ENCODE measurements at places on chromosomes 2 and 18.

DNA sequence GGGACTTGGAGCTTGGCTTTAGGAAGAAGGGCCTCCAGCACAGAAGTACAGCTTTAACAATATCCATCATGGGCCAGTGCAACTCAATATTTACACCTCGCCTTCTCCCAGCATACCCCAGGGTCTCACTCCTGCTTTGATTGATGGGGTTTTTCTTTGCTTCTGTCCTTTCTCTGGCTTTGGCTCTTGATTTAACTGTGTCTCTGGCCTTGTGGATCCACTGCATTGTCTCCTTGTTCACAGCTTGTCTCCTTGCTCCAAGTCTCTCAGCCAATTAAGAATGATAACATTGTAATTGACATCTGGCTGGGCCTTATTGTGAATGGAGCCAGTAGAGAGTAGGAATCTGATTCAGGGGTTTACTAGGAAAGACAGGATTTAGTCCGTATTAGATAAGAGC is 1019.5 kb downstream of the TMEM182 start:
- DNase-seq: no peak

DNA sequence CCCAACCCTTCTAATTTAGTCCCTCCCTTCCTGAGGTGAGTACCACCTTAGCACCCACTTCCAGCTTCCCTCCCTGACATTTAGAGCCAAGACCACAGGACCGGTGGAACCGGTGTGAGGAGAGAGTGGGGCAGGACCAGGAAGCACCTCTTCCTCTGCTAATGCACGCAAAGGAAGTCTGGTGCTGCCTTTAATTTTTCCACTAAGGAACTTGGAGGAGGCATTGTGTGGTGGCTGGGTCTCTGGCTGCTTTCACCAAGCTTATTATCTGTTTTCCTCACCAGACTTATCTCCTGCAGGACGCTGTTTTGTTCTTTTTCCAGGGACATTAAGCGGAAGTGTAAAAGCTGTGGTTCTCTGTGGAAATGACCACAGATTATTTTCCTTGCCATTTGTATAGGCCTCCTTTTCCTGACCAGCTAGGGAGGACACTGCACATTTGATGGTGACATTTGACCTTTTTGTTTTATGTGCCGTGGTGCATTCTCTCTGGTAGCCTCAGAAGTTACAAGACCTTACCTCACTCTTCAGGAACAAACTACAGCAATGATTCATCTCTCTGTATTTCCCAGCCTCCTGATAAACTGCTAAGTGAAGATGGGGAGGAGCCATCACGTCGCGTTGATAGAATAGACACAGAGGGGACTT is 39.8 kb upstream of the SPTBN1 start:
- peak; percentile 17 for DNase-seq

DNA sequence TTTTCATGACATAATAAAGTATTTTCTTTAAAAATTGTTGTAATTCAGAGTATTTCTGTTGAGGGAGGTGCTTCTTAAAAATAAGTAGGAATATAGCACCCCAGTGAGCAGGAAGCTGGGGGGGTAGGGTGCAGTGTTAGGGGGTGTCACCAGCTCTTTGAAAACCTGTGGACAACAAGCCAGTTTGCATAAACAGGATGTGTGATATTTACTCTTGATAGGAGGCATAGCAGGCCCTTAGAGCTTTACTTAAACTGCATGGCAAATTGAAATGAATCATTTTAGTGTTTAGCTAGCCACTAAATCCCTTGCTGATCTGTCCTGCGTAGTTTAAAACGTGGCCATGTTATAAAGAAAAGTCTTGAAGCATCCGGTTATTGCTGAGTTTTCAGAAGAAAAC is 8.4 kb downstream of the TGIF1 start:
- no peak for DNase-seq

GRCh38 chr18:65737471-65737955 is 13.3 kb upstream of the CDH7 start:
- no peak for DNase-seq

GRCh38 chr2:101187131-101187530 is 35.9 kb upstream of the TBC1D8 start:
- DNase-seq: no peak

DNA sequence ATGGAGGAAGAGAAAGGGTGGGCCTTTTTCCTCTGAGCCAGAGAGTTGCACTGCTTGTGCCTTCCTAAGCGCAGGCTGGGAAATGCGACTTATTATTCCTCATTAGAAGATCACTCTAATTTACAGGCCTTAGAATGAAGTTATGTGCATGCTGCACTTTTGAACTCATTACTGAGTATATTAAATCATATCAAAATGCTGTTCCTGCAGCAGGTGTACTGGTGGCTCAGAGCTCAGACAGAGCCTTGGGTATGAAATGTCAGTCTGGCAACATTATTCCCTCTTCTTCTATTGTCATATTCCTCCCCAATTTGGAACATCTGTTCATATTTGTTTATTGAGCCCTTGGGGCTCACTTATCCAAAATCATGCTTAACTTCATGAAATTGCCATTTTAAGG is 85.5 kb downstream of the ADCYAP1 start:
- no peak for DNase-seq

DNA sequence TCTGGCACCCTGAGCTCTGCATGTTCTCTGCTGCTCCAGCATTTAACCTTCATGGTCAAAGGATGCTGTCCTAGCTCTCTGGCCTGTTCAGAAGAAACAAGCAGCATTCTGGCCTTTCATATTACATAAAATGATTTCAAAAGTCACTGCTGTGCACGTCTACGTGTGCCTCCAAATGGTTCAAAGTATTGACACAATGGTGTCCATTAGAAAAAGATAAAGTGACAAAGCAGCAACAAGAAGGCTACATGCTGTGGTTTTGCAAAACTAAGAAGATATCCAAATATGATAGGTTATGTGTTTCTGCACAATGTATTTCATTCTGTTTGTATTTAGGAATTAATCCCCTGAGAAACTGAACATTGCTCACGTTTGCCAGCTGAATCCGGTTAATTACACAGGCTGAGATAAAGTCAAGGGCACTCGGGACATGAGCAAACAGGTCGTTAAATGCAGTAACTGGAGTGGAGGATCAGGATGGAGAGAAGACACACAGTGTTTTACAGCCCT is 258.5 kb downstream of the DOK6 start:
- no peak for DNase-seq

GRCh38 chr18:34647251-34647650 is 62.8 kb upstream of the DTNA start:
- no peak for DNase-seq

GRCh38 chr2:176507786-176508185 is 238.5 kb downstream of the MTX2 start:
- DNase-seq: no peak

DNA sequence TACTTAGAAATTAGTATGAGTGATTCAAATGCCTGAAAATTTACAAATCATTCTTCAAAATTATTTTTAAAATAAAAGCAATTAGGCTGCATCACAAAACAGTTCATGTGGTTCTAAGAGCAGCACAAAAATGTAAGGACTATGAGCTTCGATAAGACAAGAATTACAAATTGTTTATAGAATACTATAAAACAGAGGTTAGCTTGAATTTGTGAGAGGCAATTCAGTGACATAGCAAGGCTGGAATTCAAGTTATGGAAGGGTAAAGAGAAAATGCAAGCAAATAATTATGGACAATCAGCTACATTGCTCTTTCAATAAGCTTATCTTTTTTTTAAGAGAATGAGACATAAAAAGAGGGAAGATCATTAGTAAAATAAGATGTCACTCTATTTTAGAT is 7.1 kb upstream of the XIRP2 start:
- DNase-seq: no peak

- no peak for DNase-seq
Measured at GRCh38 chr2:105803773-105804172, 59.1 kb downstream of the NCK2 start.

GRCh38 chr2:112661656-112662305 is 16.0 kb downstream of the SLC20A1 start:
- no peak for DNase-seq

DNA sequence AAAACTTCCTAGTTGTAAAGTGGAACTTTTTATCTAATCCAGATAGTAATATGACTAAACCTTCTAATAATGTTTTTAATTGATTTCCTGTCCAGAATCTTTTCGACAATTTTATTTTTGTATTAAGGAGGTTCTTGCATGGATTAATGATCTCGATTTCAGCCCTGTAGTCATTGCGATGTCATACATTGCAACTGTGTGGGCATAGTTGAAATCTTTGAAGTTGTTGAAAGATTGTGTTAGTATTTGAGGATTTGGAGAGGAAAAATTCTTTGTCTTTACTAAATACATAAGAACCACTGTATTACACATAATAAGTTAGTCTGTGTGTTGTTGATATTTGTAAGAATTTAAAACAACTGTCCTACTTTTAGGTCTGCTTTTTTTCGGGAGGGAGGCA is 31.1 kb downstream of the ACSL3 start:
- no peak for DNase-seq
